ENCODE measurements at places on chromosomes 11 and 22. TPM values are rescaled to one million over a fixed set of nuclear protein-coding genes. Genes with fewer than 3 reads are reported as not detected.

The FBLN1 gene
- total RNA-seq: not detected

The SHISAL1 gene
- total RNA-seq: not detected

The CRYBB3 gene
- total RNA-seq: 0.71 TPM

The SCGB1C1 gene
- not detected for total RNA-seq

The CCND1 gene
- total RNA-seq: 0.96 TPM

The KRTAP5-8 gene
- not detected for total RNA-seq

The TRIM66 gene
- 35.8 TPM for total RNA-seq

The HTATIP2 gene
- total RNA-seq: 46.1 TPM

The GVQW3 gene
- 4.5 TPM for total RNA-seq

The KCTD14 gene
- total RNA-seq: 0.22 TPM

The FGF4 gene
- not detected for total RNA-seq

The PKP3 gene
- 0.30 TPM for total RNA-seq

The DCHS1 gene
- 2.1 TPM for total RNA-seq

The GDPD4 gene
- total RNA-seq: not detected

The MIAT gene
- total RNA-seq: 190 TPM

The FGF3 gene
- not detected for total RNA-seq

The LMNTD2 gene
- total RNA-seq: 2.7 TPM

The COMMD9 gene
- total RNA-seq: 43.4 TPM

The LMO2 gene
- total RNA-seq: 0.48 TPM

The OR51I1 gene
- total RNA-seq: not detected

The NCAPH2 gene
- 126 TPM for total RNA-seq

The RTN4R gene
- total RNA-seq: 6.1 TPM

The PRR5L gene
- total RNA-seq: 23.6 TPM

The SLC22A12 gene
- total RNA-seq: not detected

The OR52I1 gene
- not detected for total RNA-seq

The MPPED2 gene
- total RNA-seq: not detected

The FIBIN gene
- not detected for total RNA-seq

The P2RX3 gene
- total RNA-seq: not detected

The SMIM35 gene
- 3.1 TPM for total RNA-seq
